ENCODE measurements at places on chromosomes 3 and 15. TPM values are rescaled to one million over a fixed set of nuclear protein-coding genes. Genes with fewer than 3 reads are reported as not detected.

The LRTM1 gene
- polyA plus RNA-seq = 142 TPM

The POMGNT2 gene
- 19.7 TPM for polyA plus RNA-seq

The ISG20 gene
- polyA plus RNA-seq = not detected

The SLC2A2 gene
- not detected for polyA plus RNA-seq

The NT5DC2 gene
- polyA plus RNA-seq = 82.8 TPM
